Hematopoietic multipotent progenitor cell treated with erythropoietin and hydrocortisone succinate and interleukin-3 and kit ligand, for 15 days (in vitro differentiated cells): ENCODE measurements at places on chromosomes 4 and X.

- no peak for DNase-seq
Measured at GRCh38 chr4:42428036-42428435, 30.7 kb downstream of the SHISA3 start.

DNA sequence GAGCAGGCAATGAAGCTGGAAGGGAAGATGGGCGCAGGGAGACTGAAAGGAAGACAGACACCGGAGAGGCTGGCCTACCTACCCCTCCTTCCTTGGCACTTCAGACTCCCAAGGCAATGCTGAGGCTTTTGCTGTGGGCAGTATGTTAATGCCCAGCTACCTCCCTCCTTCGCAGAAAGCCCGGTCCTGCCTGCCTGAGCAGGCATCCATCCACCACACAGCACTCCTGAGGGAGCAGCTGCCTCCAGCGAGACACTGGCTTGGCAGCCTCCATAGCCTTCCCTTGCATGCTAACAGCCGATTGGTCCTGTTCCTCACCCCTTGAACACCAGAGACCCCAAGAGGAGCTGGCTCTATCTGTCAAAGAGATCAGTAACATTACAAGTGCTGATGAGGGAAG, 14.4 kb downstream of the GABRQ start:
- DNase-seq: no peak

DNA sequence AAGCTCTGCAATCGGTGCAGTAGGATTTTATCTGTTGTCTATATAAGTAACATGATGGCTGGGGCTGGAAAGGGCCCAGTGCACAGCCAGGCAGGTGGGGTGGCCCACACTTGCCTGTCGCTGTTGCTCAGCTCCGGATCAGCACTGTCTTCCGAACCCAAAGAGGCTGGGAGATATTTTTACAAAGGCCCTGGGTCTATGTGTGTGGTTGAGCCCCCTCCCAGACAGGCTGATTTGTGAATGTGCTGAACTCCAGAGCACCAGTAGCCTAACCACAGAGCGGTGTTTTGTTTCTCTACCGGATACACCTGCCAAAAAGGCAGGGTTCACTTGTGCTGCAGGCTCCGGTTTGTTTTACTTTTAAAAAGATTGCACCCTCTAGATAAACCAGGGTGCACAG, 33.5 kb upstream of the CHRNA9 start:
- DNase-seq: no peak

DNA sequence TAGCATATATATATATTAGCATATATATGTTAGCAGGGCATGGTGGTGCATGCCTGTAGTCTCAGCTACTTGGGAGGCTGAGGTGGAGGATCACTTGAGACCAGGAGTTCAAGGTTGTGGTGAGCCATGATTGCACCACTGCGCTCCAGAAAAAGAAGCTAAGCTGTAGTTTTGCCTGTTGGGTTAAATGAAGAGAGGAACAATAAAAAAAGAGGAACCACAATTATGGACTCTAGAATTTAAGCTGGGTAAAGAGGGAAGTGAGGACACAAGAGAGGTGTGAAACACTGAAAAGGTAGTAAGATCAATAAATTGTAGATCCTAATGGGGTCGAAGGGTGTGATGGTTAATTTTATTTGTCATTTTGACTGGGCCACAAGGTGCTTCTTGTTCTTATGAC, 40.5 kb upstream of the HSD17B10 start:
- no peak for DNase-seq

DNA sequence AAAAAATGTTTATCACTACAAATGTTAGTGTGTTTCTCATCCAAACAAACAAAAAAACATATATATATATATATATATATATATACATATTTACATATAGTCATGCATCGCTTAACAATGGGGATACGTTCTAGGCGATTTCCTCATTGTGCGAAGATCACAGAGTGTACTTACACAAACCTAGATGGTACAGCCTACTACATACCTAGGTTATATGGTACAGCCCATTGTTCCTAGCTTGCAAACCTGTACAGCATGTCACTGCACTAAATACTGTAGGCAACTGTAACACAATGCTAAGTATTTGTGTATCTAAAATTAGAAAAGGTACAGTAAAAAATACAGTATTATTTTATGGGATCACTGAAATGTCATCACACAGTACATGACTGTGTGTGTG, 16.4 kb upstream of the TMSB4X start:
- DNase-seq: no peak

DNA sequence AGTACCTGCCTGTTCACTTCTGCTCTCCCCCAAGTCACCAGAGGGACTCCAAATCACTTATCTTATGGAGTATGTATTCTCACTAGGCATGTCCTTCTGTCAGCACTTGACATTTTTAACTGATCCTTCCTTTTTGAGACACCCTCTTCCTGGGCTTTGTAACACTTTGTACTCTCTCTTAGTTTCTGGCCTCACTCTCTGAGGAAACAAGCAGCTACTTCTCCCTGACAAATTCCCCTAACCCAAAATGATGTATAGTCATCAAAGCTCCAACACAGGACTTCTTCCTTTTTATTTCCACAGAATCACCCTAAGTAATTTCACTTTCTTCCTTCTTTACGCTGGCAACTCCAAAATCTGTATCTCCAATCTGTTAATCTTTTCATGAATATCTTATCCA, 101.8 kb downstream of the ARAP2 start:
- DNase-seq: no peak

DNA sequence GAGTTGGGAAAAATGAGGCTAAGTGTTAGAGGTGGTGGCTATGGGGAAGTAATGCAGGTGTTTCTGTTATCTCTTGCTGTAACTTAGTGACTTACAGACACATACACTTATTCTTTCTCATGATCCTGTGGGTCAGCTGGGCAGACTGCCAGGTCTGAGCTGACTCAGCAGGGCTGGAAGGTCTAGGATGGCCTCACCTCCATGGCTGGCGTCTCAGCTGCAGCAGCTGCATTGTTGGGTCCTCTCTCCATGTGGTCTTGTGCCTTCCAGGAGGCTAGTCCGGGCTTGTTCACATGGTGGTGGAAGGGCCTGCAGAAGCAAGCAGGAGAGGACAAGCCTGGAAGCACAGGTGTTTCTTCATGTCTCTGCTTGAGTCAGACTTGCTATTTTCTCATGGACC, 172.7 kb downstream of the NHS start:
- no peak for DNase-seq

DNA sequence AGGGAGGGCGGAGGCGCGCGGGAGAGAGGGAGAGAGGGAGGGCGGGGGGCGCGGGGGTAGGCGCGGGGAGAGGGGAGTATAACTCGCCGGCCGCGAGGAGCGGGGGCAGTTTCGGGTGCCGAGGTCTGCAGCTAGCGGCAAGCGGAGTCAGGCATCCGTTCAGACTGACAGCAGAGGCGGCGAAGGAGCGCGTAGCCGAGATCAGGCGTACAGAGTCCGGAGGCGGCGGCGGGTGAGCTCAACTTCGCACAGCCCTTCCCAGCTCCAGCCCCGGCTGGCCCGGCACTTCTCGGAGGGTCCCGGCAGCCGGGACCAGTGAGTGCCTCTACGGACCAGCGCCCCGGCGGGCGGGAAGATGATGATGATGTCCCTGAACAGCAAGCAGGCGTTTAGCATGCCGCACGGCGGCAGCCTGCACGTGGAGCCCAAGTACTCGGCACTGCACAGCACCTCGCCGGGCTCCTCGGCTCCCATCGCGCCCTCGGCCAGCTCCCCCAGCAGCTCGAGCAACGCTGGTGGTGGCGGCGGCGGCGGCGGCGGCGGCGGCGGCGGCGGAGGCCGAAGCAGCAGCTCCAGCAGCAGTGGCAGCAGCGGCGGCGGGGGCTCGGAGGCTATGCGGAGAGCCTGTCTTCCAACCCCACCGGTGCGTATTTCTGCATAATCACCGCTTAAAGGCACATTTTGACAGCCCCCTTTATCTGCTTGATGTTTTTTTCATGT, at the start of gene POU4F2:
TSS of gene POU4F2 (plus strand) at position 108 of the 720 bp plus-strand sequence. CDS start at position 356, 248 bp downstream.
- no peak for DNase-seq

DNA sequence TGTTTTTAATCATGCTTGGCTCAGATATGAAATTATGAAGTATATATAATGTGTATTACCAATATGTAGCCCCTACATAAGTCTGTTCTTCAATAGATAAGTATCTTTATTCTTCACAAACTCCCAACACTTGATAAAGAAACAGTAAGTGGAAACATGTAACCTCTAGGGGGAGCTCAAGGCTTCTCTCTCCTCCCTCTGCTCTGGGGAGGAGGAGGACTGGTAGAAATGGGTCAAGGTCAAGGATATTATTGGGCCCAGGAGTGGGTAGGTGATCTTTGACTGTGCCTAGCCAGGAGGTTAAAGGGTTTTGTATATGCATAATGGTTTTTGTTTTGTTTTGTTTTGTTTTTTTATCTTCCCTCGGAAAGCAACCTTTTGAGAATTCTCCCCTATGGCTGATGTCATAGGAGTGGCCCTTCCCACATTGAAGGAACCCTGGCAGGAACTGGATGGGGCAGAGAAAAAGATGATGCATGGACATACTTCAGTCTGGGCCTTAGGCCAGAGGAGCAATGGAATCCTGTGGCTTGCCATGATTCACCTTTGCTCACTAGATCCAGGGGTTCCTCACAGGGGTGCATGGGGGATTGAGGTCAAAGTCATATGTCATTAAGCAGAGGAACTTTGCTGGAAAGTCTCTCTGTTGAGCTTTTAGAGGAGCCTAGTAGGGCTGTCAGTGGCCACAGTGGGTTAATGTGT, 460.3 kb downstream of the MID1IP1 start:
- DNase-seq: peak; percentile 40

DNA sequence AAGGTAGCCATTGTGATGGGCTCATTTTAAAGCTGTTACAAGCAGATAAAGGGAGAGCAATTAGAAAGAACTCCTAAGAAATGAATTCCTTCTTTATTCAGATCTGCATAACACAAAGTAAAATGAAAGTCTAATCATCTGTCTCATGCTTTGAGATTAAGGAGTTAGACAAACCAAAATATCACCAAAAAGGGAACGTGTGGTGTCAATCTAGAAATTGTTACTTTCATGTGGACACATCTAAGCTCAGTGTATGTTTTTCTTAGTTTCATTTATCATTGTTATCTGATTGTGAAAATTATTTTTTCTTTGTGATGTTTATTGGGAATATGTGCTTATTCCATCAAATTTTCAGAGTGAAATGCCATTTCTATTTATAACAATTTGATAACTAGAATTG, 80.3 kb downstream of the BANK1 start:
- no peak for DNase-seq

GRCh38 chr4:86720508-86721068, 126.5 kb downstream of the PTPN13 start:
- DNase-seq: no peak

- no peak for DNase-seq
Measured at GRCh38 chr4:78584863-78585547, 33.4 kb downstream of the ANXA3 start.

DNA sequence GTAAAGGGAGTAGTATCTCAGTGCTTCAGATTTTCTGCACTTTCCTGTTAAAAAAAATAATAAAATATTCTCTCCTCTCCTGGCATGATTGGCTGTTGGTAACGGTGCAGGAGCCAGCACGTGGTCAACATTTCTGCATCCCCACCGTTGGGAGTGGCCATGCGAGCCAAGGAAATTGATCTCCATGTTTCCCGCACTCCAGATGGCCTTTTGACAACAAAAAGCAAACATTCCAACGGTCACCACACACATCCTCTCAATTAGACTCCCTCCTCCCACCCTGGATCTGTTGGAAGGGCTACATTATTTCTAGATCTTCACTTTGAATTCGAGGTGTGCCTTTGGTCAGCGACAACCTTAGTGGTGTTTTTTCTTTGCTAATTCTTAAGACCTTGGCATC, 45.0 kb downstream of the STK32B start:
- DNase-seq: no peak

DNA sequence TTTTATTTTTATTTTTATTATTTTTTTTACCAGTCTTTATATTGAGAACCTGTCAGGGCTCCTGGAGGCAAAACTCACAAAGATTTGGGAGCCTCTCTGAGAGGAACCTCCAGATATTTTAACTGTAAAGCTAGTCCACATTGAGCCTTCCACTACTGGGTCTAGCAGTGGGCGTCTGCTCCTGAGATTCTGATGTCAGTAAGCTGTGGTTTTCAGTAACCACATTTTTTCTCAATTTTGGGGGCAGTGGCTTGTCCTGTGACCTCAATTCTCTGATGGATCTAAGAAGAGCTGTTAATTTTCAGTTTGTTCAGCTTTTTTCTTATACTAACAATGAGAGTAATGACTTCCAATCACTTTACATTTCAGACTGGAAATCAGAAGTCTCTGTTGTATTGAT, 23.6 kb upstream of the GPRASP1 start:
- no peak for DNase-seq

DNA sequence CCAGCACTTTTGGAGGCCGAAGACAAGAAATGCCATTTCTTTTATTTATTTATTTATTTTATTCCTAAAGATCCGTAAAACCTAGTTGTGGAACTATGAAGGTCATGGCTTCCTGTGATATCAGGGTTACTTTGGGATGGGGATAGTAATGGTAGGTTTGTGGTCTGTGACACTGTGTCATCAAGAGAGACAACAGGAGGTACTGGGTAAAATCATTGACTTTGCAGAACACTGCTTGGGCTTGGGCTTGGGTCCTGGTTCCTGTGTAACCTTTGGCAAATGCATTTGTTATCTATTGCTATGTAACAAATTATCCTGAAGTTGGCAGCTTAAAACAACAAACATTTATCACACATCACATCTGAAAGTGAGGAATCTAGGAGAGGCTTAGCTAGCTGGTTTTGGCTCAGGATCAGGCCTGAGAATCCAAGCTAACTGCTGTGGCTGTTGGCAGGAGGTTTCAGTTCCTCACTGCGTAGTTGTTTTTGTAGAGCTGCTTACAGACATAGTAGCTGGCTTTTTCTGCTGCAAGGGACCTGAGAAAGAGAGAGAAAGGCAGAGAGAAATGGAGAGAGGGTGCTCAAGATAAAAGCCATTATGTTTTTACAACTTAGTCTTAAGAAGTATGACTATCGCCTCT, 576.4 kb upstream of the SLIT2 start:
- no peak for DNase-seq

DNA sequence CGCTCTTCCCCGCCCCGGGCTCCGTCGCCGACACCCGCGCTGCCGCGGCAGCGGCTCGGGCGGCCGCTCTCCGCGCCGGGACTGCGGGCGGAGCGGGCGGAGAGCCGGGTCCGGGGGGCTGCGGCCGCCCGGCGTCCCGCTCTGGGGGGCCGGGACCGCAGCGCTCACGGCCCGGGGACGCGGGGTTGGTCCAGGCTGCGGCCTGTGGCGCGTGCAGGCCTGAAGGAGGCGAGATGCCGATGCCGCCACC, 492 bp downstream of the GALNT7 start:
- DNase-seq: no peak

GRCh38 chrX:111375747-111376146, 36.2 kb downstream of the DCX start:
- DNase-seq: no peak

DNA sequence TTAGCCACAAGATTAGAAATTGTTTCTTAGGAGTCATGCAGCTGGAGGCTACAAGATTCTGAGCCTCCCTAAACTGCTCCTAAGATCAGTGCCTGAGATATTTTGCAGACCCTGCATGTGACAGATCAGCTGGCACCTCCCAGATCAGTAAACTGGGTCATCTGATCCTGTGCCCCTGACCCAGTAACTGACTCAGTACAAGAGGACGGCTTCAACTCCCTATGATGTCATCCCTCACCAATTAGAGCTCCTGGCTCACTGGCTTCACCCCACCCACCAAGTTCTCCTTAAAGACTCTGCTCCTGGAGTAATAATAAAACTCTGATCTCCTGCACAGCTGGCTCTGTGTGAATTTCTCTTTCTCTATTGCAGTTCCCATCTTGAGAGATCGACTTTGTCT, 45.4 kb upstream of the PNPLA4 start:
- DNase-seq: no peak

GRCh38 chr4:154364066-154364845, 127.3 kb downstream of the DCHS2 start:
- no peak for DNase-seq
